CD4-positive, alpha-beta T cell treated with Interferon alpha-2 for 1 hour (primary cell): ENCODE measurements at places on chromosomes 12 and 14.

GRCh38 chr14:65703996-65704395, 291.5 kb downstream of the FUT8 start:
- DNase-seq = no peak

DNA sequence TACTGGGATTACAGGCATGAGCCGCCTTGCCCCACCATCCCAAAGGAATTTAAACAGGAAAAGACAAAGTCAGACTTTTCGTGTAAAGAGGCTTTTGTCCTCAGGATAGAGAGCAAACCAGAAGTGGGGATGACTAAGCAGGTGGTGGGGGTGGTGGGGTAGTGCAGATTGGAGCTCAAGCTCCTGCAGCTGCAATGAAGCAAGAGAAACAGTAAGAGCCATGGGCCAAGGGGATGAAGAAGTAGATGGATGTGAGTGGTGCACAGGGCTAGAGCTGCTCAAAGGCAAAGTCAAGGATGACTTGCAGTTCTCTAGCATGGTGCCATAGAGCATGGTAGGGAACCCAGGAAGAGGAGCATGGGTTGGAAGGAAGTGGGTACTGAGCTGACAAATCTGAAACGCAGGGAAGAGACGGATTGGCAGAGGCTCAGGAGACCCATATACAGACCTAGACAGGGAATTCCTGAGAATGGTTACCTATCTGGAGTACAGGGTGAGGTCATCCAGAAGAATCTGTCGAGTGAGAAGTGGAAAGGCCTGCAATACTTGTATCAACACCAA, 11.4 kb upstream of the RNF34 start:
- DNase-seq = no peak

DNA sequence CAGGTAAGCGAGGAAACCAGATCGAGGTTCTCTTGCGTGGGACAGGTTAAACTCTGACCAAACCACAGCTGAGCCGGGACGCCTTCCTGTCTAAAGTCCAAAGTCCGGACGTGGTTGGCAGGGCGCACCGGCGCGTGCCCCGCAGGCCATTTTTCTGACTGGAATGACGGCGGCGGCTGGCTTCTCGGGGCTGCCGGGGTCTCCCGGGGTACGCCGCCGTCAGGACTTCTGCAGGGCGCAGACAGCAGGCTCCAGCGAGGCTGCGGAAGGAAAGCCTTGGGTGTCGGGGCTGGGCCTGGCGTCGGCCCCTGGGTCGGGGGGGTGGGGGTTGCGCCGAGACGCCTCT, 32.8 kb downstream of the MIA2 start:
- no peak for DNase-seq

DNA sequence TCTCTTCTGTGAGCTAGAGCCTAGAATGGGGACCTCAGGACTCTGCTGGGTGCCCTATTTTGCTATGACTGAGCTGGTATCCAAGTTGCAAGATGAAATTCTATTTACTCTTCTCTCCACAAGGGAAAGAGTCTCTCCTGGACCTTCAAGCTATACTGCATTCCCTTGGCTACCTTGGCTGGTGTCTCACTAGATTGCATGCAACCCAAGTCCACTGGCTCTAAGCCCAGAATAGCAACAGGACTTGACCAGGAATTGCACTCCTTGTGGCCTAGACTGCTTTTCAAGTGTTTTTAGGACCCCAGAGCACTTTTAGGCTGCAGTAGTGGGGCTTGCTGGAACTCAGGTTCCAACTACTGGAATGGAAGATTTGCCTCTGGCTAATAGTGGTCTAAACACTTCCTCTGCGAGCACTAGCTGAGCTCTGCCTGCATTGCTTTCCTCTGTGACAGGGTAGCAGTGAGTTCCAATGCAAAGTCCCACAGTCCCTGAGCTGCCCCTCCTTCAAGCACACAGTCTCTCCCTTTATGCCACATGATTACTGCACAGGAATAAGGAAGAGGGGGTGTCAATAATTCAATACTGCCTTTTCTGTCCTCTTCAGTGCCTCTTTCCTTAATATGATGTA, 1009.1 kb upstream of the FLRT2 start:
- no peak for DNase-seq
